ENCODE measurements at places on chromosomes 13 and 19.

GRCh38 chr19:46863818-46864629 is 3.2 kb downstream of the ARHGAP35 start:
- no peak for DNase-seq

- DNase-seq: no peak
These were observed 334.0 kb downstream of the KCTD12 start for GRCh38 chr13:76552041-76552772.

DNA sequence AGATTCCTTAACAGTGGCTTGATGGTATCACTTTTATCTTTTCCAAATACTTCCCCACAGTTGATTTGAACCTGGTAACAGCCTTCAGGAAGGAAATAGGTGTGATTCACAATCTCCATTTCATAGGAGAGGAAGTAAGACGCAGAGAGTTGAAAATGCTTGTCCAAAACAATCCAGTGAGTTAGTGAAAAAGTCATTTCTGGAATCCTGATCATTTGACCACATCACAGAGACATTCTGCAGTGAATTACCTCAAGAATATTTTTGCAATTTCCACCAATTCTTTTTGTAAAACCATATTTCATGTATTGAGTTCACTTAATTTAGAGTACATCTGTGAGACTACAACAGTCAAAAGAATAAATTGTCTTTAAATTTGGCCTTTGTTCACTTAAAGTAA is 292.8 kb downstream of the DCLK1 start:
- no peak for DNase-seq

DNA sequence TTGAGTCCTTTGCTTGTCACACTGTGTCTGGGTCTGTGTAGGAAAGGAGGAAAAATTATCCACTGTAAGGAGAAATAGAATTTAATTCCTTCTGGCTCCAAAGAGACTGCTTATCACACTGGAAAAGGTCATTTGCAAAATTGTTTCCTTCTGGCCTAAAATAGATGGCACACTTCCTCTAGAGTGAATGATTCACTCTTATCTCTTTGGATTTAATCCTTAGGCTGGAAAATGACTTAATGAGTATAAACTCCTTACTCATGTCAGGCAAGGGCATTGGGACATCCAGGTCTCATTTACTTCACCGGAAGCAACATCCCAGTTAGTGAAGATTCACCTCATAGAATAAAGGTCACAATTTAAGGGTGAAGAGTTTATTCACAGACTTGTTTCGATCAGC is 293.6 kb downstream of the OXGR1 start:
- DNase-seq: no peak

DNA sequence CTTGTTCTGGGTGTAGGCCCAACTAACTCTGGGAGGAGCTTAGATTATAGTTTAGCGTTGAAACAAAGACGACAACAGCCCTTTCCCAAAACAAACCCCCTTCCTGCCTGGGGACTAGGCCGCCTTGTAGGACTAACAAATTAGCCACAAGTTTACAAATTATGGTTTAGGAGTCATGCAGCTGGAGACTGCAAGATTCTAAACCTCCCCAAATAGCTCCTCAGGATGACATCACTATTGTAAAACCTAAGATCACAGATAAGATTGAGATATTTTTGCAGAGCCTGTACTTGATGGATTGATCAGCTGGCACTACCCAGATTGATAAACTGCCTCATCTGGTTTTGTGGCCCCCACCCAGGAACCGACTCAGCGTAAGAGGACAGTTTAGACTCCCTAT is 2.3 kb upstream of the SLC25A15 start:
- DNase-seq: no peak

GRCh38 chr19:5851302-5851701 is at the start of gene FUT3:
TSS of gene FUT3 (minus strand) at chr19:5851449.
- DNase-seq: no peak

- DNase-seq: no peak
These were observed 14.3 kb upstream of the HSPH1 start for GRCh38 chr13:31175847-31176532.

DNA sequence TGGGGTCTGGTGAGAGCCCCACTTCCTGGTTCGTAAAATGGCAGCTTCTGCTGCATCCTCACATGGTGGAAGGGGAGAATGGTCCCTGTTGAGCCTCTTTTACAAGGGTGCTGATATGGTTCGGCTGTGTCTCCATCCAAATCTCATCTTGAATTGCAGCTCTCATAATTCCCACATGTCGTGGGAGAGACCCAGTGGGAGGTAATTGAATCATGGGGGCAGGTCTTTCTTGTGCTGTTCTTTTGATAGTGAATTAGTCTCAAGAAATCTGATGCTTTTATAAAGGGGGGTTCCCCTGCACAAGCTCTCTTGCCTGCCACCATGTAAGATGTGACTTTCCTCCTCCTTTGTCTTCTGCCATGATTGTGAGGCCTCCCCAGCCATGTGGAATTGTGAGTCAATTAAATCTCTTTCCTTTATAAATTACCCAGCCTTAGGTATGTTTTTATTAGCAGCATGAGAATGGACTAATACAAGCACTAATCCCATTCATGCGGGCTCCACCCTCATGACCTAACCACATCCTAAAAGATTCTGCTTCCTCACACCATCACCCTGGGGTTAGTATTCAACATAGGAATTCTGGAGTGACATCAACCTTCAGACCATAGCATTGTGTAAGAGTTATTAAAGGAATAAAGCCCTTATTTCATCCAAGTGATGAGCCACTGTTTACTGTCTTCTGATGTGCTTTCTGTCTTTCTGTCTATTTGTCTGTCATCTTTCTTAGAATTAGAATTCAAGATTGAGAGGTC is 159.0 kb upstream of the IRS2 start:
- no peak for DNase-seq

- no peak for DNase-seq
These were observed 30.7 kb upstream of the C13orf46 start for GRCh38 chr13:114004420-114005205.

- no peak for DNase-seq
These were observed 49.9 kb downstream of the KCTD12 start for GRCh38 chr13:76836311-76836710.

GRCh38 chr13:99847318-99847750 is 124.2 kb downstream of the ZIC5 start:
- no peak for DNase-seq

DNA sequence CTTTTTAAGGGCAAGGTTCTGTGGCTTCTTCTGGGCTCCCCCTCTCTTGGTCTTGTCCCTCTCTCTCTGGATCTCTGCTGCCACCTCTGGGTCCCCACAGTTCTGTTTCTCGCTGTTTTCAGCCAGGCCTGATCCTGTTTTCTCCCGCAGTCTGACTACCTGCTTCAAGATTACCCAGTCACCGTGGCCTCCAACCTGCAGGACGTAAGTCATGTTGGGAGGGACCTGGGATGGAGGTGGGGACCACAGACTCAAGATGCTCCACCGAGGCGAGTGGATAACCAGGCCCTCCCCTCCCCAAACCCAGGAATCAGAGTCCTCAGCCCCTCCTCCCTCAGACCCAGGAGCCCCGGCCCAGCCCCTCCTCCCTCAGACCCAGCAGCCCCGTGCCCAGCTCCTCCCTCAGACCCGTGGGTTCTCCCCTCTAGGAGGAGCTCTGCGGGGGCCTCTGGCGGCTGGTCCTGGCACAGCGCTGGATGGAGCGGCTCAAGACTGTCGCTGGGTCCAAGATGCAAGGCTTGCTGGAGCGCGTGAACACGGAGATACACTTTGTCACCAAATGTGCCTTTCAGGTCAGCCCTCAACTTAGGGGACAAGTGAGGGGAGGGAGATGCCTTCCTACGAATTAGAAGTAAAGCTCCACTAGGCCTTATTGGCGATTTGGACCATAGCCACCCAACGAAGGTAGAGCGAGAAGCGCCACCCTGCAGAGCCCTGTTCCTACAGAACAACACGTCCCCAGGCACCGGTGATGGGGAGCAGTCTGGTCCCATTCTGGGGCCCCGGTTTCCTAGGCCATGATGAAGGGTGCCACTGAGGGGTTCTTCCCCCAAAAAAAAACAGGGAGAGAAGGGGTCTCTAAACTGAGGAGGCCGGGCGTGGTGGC is 2.2 kb downstream of the FLT3LG start:
- no peak for DNase-seq

DNA sequence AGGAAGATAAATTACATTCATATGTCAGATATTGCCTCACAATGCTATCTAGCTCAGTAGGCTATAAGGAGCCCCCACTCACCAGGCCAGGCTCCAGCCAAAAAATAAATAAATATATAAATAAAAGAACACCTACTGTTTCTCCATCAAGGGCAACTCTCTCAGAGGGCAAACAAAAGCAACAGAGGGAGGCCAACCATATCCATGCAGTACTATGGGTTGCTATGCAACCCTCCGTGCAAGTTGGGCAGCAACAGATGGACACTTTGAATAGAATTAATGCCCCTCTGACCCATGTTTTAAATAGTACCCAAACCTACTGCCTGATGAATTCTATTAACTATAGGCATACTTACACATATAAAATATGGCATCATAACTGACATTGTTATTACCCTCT is 279.8 kb upstream of the EDNRB start:
- DNase-seq: no peak

GRCh38 chr13:94061301-94061700 is 418.2 kb downstream of the DCT start:
- DNase-seq: no peak

- DNase-seq: no peak
These were observed 8.4 kb downstream of the NPHS1 start for GRCh38 chr19:35843676-35844481.

- peak; percentile 61 for DNase-seq
These were observed 14.7 kb downstream of the UBAC2 start for GRCh38 chr13:99215184-99215830.

DNA sequence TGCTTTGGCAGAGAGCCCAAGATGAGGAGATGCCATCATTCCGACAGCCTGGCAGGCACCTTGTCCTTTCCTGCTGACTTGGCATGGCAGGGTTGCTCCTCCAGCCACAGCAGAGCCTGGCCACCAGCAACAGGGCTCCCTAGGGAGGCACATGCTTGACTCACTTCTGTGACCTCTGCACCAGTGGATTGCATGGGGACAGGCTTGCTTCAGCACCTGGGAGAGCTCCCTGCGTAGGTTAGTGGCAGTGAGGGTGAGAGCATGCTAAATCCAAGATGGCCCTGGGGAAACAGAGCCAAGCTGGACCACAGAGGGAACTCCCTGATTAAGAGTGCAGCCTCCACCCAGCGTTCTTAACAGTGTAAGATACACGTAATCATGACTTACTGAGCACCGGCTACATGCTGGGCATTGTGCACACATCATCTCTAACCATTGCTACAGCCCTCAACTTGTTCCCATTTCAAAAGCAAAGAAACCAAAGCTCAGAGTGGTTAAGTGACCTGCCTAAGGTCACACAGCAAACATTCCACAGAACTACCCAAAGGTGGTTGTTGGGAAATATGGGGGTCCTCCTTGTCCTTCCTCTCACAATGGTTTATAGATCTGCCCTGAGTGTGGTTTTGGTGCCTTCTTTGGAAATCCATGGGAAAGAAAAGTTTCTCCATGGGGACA is 116.6 kb upstream of the UQCRFS1 start:
- peak; percentile 69 for DNase-seq

GRCh38 chr13:111262715-111263114 is 57.7 kb upstream of the TEX29 start:
- no peak for DNase-seq

GRCh38 chr19:13033819-13034611 is 38.7 kb downstream of the NFIX start:
- no peak for DNase-seq

DNA sequence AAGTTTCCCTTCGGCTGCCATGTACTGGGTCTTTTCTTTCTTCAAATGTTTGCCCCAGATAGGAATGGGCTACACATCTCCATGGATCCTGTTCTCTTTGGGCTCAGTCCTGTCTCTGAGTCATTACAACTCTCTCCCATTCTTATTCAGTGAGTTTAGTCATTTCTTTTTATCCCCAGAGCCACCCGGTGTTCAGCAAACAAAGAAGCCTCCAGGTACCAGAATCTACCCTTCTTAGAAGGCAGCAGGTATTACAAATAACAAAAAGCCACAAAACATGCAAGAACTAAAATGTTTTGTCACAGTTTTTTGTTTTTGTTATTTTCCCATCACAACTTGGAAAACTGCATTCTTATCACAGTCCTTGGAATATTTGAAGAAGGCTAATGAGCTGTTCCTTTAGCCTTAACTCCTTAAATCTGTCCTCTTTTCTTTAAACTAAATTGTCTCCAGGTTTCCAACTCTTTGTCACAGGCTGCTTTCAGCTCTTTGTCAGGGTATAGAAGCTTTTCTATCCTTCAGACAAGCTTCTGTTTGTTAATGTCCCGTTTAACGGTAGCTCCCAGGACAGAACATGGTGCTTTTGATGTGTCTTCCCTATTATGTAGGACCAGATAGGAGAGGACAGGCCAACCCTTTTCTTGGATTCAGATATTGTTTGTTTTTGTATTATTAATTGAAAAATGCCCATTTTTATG is 215.5 kb upstream of the HTR2A start:
- no peak for DNase-seq

DNA sequence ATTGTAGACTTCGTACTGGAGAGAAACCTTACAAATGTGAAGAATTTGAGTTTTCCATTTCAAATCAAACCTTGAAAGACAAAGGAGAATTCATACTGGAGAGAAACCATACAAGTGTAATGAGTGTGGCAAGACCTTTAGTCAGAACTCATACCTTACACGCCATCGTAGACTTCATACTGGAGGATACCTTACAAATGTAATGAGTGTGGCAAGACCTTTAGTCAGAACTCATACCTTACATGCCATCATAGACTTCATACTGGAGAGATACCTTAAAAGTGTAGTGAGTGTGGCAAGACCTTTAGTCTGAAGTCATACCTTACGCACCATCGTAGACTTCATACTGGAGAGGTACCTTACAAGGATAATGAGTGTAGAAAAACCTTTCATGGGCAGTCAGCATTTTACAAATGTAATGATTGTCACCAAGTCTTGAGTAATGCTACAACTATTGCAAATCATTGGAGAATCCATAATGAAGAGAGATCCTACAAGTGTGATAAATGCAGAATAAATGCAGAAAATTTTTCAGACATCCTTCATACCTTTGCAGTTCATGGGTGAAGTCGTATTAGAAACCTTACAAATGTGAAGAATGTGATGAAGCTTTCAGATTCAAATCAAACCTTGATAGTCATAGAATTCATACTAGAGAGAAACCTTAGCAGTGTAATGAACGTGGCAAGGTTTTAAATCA is 14.7 kb downstream of the ZNF765 start:
- no peak for DNase-seq

DNA sequence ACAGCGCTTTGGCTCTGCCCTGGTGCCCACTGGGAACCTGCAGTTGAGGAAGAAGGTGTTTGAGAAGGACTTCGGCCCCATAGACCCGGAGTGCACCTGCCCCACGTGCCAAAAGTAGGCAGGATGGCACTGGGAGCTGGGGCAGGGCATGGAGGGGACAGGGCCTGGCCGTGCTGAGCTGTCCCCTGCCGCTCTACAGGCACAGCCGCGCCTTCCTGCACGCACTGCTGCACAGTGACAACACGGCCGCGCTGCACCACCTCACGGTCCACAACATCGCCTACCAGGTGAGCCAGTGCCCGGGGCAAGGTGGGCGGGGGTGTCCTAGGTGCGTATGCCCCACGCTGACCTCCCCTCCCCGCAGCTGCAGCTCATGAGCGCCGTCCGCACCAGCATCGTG is 5.1 kb upstream of the DNM2 start:
- no peak for DNase-seq

- no peak for DNase-seq
These were observed 368.3 kb downstream of the LMO7 start for GRCh38 chr13:76004416-76004815.
